Right lobe of liver (tissue), 6 donors: ENCODE measurements at places on chromosomes 5 and 9. TPM values are rescaled to one million over a fixed set of nuclear protein-coding genes. Genes with fewer than 3 reads are reported as not detected.
A peak's percentile ranks its signal among the peaks of the same experiment; 100 is the strongest.

ERP44 gene
- 17.1 TPM for total RNA-seq

LTC4S gene
- total RNA-seq, result not detected

LRRC70 gene
- 1.6 TPM for total RNA-seq

NPDC1 gene
- 10.4 TPM for total RNA-seq

FRMD3 gene
- total RNA-seq, result 0.28 TPM

CCDC192 gene
- not detected for total RNA-seq

VLDLR gene
- 4.3 TPM for total RNA-seq

CD72 gene
- 2.6 TPM for total RNA-seq

LCN1 gene
- total RNA-seq, result not detected

GABBR2 gene
- not detected for total RNA-seq

DNA sequence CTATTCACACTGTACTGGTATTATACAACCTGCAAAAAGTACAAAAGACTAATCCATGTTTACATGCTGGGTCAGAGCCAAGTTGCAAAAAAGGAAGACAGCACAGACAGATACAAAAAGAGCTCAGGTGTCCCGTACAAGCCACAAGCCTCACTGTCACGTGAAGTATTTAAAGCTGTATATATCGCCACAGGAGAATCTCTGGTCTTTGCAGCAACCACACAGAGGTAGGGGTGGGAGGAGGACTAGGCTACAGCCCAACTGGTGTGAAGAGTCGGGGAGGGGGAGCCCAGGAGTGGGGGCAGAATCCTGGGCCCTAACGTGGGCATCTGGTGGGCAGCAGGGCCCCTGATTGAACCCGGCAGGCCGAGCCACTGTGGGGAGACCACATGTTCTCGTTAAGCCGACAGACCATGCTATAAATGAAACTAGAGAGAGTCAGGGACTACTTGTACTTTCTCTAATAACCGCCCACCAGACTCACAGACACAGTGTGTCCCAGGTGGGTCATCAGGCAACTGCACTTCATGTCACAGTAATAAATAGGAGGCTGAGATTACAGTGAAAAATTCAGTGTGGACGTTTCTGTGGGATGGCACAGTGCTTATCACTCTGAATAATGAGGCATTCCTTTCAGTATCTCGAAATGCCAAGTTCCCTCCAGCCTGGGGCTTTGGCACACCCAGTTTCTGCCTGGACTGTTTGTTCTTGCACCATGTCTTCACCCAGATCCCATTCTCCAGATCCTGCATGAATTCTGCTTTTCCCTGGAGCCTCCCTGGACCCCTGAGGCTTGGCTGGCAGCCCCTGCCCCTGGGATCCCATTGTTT lies 79.3 kb upstream of the SH3PXD2B start:
- H3K27me3 ChIP-seq, result no peaks in the 10 kb centered on the region
- H3K4me3 ChIP-seq, result no peak overlapping the region
- no peak for DNase-seq

- H3K4me1 ChIP-seq, result no peaks in the 10 kb centered on the region
- DNase-seq, result no peak
- no peak overlapping the region for H3K27ac ChIP-seq
- H3K36me3 ChIP-seq, result no peaks in the 10 kb centered on the region
Observed at GRCh38 chr5:92283521-92283920, 900.4 kb upstream of the ARRDC3 start.

DNA sequence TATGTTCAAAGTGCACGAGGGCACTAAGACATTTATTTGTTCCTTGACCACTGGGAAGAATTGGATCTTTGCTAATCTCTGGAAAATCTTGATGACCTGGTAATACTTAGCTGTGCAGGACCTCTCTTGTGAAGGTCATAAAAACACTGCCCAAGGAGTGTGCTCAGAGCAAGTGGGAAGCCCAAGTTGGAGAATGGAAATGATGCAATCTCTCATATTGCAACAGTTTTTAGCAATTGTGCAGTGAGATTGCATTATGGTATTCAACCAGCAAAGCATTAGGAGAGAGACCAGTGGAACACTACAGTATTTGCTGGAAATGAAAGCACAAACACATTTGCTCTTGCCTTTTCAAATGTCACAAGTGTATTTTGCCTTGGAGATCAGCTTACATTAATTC lies 34.5 kb downstream of the TXNDC8 start:
- no peaks in the 10 kb centered on the region for H3K36me3 ChIP-seq
- H3K27ac ChIP-seq, result no peak overlapping the region
- no peak for DNase-seq
- no peaks in the 10 kb centered on the region for H3K4me1 ChIP-seq
- no peak overlapping the region for H3K4me3 ChIP-seq

DNA sequence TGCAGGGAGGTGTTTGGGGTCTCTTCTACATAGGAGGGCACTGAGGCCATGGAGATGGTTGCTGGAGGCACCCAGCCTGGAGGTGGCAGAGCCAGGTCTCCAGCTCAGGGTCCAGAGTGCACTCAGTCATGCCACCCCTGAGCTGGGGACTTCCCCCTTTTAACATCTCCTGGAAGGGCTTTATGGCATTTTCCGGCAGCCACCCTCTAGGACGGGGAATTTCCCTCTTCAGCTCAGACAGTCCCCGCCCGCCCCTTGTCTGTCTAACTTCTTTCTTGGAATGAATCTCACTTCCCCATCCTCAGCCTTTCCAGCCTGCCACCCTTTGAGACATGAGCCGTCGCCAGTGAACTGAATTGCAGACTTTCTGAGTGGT lies 49.9 kb downstream of the COL15A1 start:
- DNase-seq, result peak; percentile 44
- H3K36me3 ChIP-seq, result no peaks in the 10 kb centered on the region
- peaks cover 2% of the 10 kb centered on the region for H3K4me1 ChIP-seq
- no peaks in the 10 kb centered on the region for H3K27me3 ChIP-seq
- H3K27ac ChIP-seq, result no peak overlapping the region

DNA sequence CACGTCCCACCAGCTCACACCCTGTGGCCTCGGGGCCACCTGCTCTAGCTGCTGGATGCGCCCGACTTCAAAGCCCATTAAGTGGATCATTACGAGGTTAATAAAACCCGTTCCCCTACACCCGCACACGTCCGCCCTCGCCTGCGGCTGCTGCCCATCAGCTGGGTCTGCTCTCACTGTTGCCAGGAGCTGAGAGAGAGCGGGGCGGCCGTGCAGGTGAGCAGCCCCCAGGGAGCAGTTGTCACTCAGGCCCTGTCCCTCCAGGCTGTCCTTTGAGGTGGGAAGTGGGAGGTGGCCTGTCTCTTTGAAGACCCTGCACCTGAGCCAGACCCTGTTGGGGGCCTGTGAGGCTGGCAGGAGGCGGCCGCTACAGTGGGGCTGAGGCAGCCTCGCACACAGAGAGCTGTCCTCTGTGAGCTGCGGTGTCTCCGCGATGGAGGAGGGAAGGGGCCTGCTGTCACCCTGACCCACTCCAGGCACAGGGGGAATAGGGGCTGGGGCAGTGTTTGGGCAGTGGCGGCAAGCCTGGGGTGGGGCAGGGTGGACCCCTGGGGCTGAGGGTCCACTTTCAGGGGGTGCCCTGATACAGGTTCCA lies 12.8 kb upstream of the UNC5A start:
- no peak for DNase-seq
- no peaks in the 10 kb centered on the region for H3K36me3 ChIP-seq
- no peak overlapping the region for H3K4me3 ChIP-seq
- no peaks in the 10 kb centered on the region for H3K4me1 ChIP-seq
- no peak overlapping the region for H3K27ac ChIP-seq

GRCh38 chr9:4661165-4661564 lies 929 bp upstream of the PLPP6 start:
- no peak for DNase-seq
- H3K36me3 ChIP-seq, result no peaks in the 10 kb centered on the region
- H3K4me1 ChIP-seq, result peaks cover 26% of the 10 kb centered on the region

GRCh38 chr5:31638345-31638744 lies 586 bp upstream of the PDZD2 start:
- no peaks in the 10 kb centered on the region for H3K27me3 ChIP-seq
- H3K4me3 ChIP-seq, result peak overlapping the region; percentile 62
- no peak overlapping the region for H3K27ac ChIP-seq
- peak; percentile 22 for DNase-seq
- H3K4me1 ChIP-seq, result no peaks in the 10 kb centered on the region
- no peaks in the 10 kb centered on the region for H3K36me3 ChIP-seq

GRCh38 chr9:79134654-79135053 lies 437.1 kb upstream of the TLE4 start:
- H3K4me3 ChIP-seq, result no peak overlapping the region
- no peaks in the 10 kb centered on the region for H3K36me3 ChIP-seq
- H3K4me1 ChIP-seq, result no peaks in the 10 kb centered on the region
- DNase-seq, result no peak
- no peak overlapping the region for H3K27ac ChIP-seq

GRCh38 chr5:164600274-164600673 lies 1094.9 kb downstream of the MAT2B start:
- no peaks in the 10 kb centered on the region for H3K4me1 ChIP-seq
- DNase-seq, result no peak
- H3K4me3 ChIP-seq, result no peak overlapping the region
- H3K27me3 ChIP-seq, result no peaks in the 10 kb centered on the region
- no peak overlapping the region for H3K27ac ChIP-seq

DNA sequence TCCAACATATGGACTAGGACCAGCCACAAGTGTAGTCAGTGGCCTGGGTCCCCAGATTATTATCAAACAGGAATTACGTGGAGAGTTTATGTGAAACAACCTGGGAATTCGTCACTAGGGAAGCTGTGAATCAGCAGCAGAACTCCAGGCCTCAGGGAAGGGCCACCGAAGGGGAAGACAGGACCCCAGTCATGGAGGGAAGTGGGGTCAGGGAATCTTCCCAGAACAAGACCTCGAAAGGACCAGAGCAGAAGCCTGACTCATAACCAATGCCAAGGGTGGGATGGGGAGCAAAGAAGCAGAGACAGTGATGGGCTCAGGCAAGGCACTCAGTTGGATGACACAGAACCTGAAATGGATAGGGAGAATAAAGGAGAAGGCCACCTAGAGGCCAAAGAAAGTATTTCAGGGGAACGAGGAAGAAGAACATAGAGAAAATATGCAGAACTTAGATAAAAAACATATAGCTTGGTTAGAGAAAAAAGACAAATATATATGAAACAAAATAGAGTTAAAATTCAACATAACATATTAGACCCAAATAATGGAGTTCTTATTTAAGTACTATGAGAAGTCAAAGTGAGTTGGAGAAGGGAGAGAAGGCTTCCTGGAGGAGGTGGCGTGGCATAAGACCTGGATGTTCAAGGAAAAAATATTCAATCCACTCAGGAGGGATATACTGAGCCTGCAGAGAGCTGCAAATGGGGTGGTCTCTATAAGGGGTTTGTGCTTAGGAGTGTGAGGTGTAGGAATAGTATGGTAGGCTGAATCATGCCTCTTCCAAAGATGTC lies 66.7 kb upstream of the CAST start:
- no peaks in the 10 kb centered on the region for H3K4me1 ChIP-seq
- no peak overlapping the region for H3K4me3 ChIP-seq
- no peak for DNase-seq
- no peaks in the 10 kb centered on the region for H3K36me3 ChIP-seq

GRCh38 chr5:154849791-154850201 lies 607 bp downstream of the FAXDC2 start:
- H3K4me1 ChIP-seq, result peaks cover 7% of the 10 kb centered on the region
- H3K4me3 ChIP-seq, result peak overlapping the region; percentile 39
- H3K36me3 ChIP-seq, result no peaks in the 10 kb centered on the region
- no peaks in the 10 kb centered on the region for H3K27me3 ChIP-seq
- peak overlapping the region; percentile 75 for H3K27ac ChIP-seq

- no peak for DNase-seq
- no peaks in the 10 kb centered on the region for H3K27me3 ChIP-seq
- no peaks in the 10 kb centered on the region for H3K36me3 ChIP-seq
- no peaks in the 10 kb centered on the region for H3K4me1 ChIP-seq
- no peak overlapping the region for H3K27ac ChIP-seq
Observed at GRCh38 chr9:86700629-86701028, 246.7 kb downstream of the GAS1 start.

DNA sequence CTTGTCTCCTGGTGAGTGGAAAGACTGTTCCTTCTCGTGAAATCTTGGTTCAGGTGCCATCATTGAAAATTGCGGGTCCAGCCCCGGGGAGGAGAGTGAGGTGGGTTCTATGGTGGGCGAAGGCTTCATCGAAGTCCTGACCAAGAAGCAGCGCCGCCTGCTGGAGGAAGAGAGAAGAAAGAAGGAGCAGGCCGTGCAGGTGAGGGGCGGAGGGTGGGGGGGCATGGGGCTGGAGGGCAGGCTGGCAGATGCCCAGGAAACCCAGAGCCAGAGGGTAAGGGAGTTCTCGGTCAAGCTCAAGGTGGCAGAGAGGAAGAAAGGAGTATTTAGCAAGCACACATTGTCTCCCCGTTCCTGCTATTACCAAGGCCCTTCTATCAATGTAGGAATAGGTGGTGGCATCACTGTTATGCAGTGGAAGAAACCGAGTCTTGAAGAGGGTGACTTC lies 24.3 kb upstream of the POMT1 start:
- no peak overlapping the region for H3K27ac ChIP-seq
- peak; percentile 55 for DNase-seq
- no peaks in the 10 kb centered on the region for H3K4me1 ChIP-seq
- H3K27me3 ChIP-seq, result no peaks in the 10 kb centered on the region
- no peak overlapping the region for H3K4me3 ChIP-seq

GRCh38 chr9:91814753-91815152 lies 135.3 kb downstream of the ROR2 start:
- H3K36me3 ChIP-seq, result no peaks in the 10 kb centered on the region
- DNase-seq, result no peak
- no peak overlapping the region for H3K4me3 ChIP-seq
- H3K27ac ChIP-seq, result no peak overlapping the region
- H3K4me1 ChIP-seq, result peaks cover 10% of the 10 kb centered on the region

DNA sequence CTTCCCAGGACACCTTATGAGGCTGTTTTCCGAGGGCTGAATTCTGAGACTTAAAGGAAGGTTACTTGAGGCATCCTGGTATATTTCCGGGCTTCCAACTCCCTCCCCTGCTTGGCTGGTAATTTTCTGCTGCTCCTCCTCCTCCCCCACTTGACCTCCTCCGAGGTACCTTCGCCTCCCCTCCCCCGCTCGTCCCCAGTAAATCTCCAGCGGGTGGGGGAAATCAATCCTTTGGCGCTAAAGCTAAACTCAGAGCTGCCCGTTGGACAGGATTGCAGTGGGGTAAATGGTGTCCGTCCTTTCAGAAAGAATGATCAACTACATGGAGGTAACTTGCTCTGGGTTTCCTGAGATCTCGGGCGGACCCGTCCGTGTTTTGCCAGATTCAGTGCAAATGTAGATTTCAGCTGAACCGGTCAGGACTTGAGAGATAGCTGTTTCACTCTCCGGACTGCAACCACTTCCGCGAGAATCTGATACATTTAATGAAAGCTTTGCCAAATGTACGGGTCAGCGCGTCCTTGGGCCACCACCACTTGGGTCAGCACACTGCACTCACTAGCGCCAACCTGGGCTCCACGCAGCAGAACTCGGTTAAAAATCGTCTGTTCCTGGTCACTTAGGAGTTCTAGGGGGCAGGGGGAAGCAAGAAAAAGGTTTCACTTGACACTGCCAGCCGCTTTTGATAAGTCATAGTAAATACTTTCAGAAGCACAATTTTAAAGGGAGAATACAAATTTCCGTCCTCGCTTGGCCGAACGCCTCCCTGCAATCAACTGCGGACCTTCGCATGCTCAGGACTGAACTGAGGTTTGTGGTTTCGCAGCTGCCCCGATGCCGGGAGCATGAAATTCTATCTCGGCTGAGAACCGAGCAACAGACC lies 4.6 kb upstream of the ISL1 start:
- DNase-seq, result no peak
- H3K36me3 ChIP-seq, result no peaks in the 10 kb centered on the region
- peaks cover 62% of the 10 kb centered on the region for H3K27me3 ChIP-seq
- no peak overlapping the region for H3K27ac ChIP-seq
- H3K4me1 ChIP-seq, result no peaks in the 10 kb centered on the region

- no peaks in the 10 kb centered on the region for H3K27me3 ChIP-seq
- no peaks in the 10 kb centered on the region for H3K4me1 ChIP-seq
- no peak overlapping the region for H3K27ac ChIP-seq
- no peak for DNase-seq
- no peaks in the 10 kb centered on the region for H3K36me3 ChIP-seq
- H3K4me3 ChIP-seq, result no peak overlapping the region
Observed at GRCh38 chr5:15611008-15611407, 111.0 kb downstream of the FBXL7 start.
